Stimulated activated CD4-positive, alpha-beta T cell treated with anti-CD3 and anti-CD28 coated beads, Interleukin-12 subunit alpha, Interleukin-12 subunit beta, amount 100 ng/mL, for 4 hours (primary cell): ENCODE measurements at places on chromosomes 11 and 22.

GRCh38 chr11:126385991-126386728 lies 30.7 kb downstream of the ST3GAL4 start:
- DNase-seq: no peak

DNA sequence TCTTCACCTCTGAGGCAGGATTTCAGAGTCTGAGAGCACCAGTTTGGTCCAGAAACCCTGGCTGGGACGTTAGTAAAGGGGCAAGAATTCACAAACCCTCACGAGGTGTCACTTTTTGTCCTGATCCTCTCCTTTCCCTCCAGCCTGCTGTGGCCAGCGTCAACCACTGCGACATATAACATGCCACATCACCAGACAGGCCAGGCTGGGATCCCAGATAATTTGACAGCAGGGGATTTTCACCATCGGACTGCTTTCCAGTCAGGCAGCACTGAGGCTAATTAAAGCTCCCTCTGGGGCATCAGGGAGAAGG lies 36.8 kb upstream of the RBFOX2 start:
- DNase-seq: no peak

DNA sequence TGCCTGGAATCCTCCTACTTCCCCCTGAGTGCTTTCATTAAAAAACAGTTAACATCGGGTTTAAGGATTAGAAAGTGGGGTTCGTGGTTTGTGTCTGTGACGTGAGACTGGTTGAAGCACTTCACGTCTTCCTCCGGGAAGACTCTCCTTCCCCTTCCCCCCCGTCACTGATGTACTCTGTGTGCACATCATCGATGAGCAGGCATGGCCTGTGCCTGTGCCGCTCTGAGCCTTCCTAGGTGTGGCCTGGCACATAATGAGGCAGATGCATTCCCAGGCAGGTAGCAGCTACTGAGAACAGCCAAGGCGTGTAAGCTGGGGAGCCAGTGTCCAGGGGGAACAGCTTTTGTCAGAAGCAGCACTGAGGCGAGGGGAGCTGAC lies 93.8 kb downstream of the BCR start:
- no peak for DNase-seq

DNA sequence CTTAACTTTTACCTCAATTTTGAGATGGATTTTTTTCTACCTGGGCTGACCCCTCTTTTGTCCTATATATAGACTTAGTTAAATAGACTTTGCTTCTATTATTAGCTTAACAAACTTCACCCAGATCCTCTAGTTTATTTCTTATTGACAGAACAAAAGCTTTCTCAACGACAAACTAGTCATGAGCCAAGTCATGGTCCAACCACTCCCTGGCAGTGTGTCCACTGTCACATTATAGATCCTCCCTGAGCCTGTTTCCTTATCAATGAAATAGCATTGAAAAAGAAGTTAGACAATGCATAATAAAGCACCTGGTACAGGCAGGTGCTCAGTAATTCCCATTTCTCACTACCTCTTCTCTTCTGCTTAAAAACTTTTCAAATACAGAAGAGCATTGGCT lies 155.1 kb downstream of the SPON1 start:
- no peak for DNase-seq

- no peak for DNase-seq
Measured at GRCh38 chr11:62712276-62712812, 4.9 kb downstream of the GNG3 start.

DNA sequence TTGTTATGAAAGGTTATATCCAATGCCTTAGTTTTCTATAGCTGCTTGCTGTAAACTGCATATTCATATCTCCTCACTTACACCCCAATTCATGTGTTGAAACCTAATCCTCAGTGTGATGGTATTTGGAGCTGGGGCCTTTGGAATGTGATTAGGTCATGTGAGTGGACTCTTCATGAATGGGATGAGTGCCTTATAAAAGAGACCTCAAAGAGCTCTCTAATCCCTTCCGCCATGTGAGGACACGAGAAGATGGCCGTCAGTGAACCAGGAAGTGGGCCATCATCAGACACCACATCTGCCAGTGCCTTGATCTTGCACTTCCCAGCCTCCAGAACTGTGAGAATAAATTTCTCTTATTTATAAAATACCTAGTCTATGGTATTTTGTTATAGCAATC lies 79.3 kb downstream of the CYP2R1 start:
- no peak for DNase-seq

GRCh38 chr11:125088123-125088522 lies 23.3 kb downstream of the TMEM218 start:
- no peak for DNase-seq

GRCh38 chr11:72263361-72263760 lies 19.4 kb upstream of the PHOX2A start:
- no peak for DNase-seq

DNA sequence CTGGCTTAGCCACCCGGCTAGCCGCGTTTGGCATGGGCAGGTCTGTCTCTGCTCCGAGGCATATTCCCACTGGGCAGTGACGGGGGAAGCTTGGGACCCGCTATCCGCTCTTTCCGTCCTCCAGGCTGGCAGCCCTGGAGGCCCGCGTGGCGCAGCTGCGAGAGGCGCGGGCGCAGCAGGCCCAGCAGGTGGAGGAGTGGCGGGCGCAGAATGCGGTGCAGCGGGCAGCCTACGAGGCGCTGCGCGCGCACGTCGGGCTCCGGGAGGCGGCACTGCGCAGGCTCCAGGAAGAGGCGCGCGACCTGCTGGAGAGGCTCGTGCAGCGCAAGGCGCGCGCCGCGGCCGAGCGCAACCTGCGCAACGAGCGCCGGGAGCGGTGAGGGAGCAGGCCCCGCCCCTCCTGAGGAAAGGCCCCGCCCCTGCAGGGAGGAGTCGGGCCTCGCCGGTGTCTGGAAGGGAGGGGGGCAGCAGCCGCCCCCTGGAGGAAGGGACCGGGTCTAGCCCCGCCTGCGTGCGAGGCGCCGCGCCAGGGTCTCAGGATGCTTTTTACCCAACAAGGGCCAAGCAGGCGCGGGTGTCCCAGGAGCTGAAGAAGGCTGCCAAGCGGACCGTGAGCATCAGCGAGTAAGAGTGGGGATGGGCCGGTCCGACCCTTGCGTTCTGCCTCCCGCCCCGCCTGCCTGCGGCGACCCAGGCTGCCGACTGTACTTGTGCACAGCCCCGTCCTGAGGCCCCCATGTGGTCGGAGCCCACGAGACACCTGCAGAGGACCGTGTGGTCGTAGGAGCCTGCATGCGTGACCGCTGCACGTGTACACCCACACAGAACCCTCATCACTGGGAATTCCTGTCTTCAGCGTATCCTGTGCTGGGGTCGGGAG lies 7.9 kb downstream of the ATG16L2 start:
- DNase-seq: peak; percentile 78

DNA sequence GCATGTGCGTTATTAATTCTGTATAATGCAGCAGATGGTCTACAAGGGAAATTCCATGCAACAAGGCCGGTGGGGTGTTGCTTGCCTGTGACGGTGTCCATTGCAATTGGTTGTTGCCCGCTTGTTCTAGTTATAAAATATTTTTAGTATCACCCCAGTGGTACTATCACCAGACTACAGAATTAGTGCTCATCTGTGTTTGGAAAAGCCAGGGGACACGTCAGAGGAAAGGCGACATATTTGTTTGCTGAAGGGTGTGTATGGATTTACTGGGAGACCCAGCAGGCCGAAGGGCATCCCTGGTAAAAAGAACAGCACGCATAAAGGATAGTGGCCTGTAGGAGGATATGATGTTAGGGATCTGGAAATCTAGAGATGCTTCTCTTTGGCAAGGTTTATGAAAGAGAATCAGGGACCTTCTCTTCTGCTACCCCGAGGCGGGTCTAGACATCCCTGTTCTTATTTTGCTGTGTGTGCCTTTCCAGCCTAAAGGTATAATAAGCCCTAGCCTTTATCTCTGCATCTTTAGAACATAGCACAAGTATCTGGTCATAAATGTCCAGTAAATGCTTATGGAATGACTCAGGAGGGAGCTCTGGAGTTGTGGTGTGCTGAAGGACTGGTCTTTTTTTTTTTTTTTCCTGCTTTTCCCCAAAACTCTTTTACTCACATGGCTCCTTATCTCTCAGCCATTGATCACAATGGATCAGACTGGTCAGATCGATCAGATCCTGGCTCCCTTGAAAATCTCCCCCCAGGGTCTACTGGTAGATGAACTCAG lies 90.9 kb downstream of the LDLRAD3 start:
- DNase-seq: no peak

DNA sequence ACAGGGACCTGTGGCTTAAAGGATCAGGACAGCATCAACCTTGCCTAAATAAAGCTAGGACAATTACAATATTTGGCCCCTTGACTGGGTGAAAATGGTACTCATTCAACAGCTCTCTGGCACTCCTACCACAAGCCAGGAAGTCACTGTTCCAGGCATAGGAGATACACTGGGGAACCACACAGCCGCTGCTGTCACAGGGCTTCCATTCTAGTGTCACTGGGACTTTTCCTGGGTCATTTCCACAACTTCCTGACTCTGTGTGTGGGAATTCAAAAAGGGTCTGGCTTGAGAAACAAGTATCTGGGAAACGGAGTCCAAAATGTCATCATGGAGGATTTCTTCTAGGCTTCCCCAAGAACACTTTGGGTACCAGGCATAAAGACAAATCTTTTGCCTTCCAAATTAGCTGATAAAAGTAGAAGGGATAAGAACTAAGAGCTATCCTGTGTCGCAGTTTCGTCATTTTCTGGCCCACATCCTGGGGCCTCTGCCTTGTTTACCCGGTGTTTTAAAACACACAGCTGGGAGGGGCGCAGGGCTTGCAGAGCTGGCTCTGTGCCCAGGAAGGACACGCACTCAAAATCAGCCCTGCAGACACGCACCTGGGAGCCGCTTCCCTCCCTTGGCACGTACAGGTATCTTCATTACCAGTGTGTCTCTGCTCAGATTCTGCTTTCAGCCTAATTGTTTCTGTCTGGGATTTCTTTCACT lies 38.0 kb downstream of the TMEM45B start:
- DNase-seq: peak; percentile 25

DNA sequence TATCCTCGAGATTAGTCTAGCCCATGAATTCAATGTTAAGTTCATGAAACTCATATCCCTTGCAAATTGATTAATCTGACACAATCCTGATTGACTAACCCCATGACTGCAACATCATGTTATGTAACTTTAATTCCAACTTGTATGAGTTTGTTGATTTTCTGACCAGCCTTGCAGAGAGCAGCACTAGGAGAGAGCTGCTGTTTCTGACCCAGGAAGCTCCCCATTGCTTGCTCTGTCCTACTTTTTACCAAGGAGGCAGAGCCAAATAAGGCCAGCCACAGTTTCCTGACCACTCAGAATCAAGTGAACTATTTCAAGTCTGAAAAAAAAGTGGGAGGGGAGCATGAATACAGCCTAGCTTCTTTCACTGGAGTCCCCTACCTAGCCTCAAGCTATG lies 13.2 kb downstream of the MPZL3 start:
- no peak for DNase-seq

DNA sequence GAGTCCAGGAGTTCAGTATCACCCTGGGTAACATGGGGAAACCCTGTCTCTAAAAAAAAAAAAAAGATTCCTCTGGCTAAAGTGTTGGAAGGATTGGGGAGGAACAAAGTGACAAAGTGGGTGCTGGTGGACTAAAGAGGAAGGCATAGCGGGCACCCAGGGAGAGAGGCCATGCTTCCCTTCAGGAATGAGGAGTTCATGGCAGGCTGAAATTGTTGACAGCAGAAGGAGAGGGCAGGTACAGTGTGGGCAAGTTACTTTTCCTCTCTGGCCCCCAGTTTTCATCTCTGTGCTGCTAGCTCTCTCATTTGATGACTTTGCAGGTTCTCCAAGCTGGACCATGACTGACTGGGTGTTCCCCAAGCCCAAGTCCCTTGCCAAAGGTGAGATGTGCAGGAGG lies 4.4 kb upstream of the SYT13 start:
- DNase-seq: no peak

DNA sequence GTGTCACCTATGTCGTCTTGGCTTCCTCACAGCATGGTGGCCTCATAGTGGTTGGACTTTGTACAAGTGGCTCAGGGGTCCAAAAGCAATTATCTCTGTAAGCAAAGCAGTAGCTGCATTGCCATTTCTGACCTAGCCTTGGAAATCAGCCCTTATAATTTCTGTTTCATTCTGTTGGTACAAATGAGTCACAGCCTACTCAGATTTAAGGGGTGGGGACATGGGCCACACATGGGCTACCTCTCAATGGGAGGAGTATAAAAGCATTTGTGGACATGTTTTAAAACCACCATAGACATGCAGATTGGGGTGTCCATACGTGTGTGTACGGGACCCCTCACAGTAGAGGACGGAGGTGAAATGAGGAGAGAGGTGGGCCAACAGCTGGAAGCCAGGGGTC lies 41.6 kb downstream of the CHRDL2 start:
- no peak for DNase-seq

DNA sequence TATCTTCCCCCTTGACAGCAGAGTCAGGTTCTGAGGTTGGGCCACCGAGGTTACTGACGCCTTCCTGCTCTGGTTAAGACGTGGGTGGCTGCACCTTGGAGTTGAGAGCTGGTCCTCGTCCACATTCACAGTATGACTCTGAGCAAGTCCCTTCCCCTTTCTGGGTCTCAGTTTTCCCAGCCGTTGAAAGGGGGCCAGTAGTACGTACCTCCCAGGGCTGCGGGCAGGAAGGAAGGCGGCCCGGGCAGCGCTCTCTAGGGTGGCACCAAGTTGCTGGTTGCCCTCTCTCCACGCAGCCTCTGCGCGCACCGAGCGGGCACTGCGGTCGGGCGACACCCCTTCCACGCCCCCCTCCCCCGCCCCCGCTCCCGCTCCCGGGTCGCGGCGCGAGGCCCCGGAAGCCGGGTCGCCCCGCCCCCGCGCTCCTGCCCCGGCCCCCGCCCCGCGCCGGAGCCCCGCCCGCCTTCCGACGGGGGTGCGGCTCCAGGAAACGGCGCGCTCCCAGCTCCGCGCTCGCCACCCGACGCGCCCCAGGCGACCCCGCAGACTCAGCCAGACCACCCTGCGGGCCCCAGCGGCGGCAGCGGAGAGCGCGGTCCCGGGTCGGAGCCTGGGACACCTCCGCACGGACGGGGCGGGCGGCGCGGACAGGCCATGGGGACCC lies at the start of gene EHBP1L1:
TSS of gene EHBP1L1 (plus strand) at position 486 of the 664 bp plus-strand sequence. CDS start 250 bp downstream, outside the sequence.
- DNase-seq: peak; percentile 71

GRCh38 chr11:94023856-94024255 lies 2.7 kb downstream of the HEPHL1 start:
- no peak for DNase-seq

- peak; percentile 23 for DNase-seq
Measured at GRCh38 chr11:67584205-67584880, 731 bp downstream of the GSTP1 start.

DNA sequence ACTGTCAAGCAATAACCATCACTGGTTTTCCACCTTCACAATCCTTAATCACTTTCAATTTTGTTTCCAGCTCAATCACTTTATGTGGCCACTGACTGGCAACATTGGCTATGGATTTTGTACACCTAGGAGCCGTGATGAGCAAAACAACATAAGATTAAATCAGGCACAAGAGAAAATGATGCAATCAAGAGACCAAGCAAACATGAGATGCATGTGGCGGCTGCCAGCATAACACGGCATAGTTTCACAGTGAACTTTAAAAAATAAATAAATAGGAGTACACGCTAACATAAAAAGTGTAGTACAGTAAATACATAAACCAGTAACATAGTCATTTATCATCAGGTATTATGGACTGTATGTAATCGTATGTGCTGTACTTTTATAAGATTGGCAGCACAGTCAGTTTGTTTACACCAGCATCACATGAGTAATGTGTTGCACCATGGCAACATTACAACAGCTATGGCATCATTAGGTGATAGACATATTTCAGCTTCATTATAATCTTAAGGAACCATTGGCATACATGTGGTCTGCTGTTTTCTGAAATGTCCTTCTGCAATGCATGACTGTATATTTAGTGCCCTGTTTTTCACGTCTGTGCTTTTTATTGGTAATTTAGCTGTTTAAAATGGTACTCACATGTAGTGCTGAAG lies 83.3 kb upstream of the PRDM11 start:
- DNase-seq: no peak
